ENCODE measurements at places on chromosomes 16 and 17.

DNA sequence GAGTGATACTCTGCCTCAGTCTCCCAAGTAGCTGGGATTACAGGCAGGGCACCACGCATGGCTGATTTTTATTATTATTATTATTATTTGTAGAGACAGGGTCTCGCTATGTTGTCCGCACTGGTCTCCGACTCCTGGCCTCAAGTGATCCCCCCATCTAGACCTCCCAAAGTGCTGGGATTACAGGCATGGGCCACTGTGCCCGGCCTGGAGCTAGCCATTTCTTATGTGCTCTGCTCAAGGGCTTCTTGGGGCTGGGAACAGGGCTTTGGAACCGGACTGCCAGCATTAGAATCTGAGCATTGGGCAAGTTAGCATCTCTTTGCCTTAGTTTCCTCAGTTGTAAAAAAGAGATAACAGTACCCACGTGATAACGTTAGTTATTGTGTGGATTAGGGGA lies 111.3 kb downstream of the C16orf78 start:
- no peak for DNase-seq

GRCh38 chr16:2518823-2519710 lies 1.1 kb upstream of the AMDHD2 start:
- DNase-seq: no peak

GRCh38 chr17:69539274-69539673 lies 124.8 kb downstream of the MAP2K6 start:
- DNase-seq: no peak

- no peak for DNase-seq
These were observed 246.5 kb downstream of the GSG1L start for GRCh38 chr16:27817038-27817437.

DNA sequence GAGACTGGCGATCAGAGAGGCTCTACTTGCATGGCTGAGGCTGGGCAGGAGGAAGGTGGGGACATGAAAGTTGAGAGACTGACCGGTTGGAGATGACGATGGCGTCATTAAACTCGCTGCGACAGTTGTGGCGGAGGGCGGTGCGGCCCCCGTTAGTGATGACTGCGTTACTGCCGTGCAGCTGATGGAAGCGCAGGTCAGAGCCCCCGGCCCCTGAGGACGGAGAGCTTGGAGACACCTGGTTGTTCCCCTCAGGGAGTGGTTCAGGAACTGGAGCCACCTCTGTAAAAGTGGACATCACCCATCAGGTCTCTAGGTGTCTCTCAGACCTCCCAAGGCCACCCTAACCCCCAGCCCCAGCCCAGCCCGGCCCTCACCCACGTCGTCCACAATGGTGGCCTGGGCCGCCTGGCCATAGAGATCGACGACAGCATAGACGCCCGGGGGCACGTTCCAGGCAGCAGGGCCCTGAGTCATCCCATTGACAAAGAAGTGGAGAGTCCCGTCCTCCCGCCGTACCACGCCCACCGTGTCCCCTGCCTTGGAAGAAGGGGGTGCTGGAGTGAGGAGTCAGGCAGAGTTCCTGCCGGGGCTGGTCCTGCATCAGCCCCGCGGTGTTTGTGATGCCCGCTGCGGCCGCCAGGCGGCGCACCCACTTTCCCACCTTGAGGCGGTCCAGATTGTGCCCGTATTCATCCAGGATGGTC lies 5.3 kb downstream of the NEURL4 start:
- DNase-seq: peak; percentile 35

DNA sequence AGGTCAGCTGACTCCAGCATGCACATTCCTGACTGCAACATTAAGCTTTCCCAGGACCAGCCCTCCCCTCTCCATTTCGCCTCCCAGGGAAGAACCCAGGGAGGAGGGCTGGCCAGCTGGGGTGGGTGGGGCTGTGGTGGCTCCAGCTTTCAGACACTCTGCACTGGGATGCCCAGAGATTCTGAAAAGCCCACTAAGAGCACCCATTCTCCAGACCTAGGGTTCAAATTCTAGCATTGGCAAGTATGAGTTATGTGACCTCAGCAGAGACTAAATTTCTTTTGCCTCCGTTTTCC lies 7.8 kb downstream of the DLX3 start:
- no peak for DNase-seq

- no peak for DNase-seq
These were observed 6.8 kb upstream of the ANKS4B start for GRCh38 chr16:21226749-21227148.

- DNase-seq: no peak
These were observed 1.6 kb downstream of the SNAI3 start for GRCh38 chr16:88684569-88685155.

GRCh38 chr16:30628628-30629540 lies 18.7 kb upstream of the ZNF689 start:
- DNase-seq: peak; percentile 76

GRCh38 chr17:55158439-55158838 lies 106.3 kb upstream of the HLF start:
- DNase-seq: no peak

GRCh38 chr16:24075931-24076716 lies 180.0 kb upstream of the CACNG3 start:
- DNase-seq: no peak

GRCh38 chr17:67488768-67489167 lies 111.7 kb downstream of the PITPNC1 start:
- DNase-seq: no peak

DNA sequence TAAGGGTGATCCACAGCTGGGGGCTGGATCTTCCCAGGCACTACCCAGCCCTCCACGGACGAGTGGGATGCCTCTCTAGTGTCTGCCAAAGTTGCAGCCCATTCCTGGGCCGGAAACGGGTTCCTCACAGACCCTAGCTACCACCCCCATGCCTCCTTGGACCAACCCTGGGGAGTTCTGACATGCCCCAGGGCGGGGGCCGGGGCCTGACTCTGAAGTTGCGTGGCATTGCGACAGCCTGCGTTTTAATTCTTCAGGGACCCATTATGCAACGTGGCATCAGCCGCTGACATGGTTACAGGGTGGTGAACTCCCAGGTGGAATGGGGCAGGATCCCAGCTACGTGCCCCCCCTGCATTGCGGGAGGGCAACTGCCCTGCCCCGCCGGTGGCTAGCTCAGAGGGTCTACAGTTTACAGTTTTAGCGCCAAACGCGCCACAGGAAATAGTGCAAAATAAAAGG lies 2.7 kb downstream of the CBX4 start:
- no peak for DNase-seq

DNA sequence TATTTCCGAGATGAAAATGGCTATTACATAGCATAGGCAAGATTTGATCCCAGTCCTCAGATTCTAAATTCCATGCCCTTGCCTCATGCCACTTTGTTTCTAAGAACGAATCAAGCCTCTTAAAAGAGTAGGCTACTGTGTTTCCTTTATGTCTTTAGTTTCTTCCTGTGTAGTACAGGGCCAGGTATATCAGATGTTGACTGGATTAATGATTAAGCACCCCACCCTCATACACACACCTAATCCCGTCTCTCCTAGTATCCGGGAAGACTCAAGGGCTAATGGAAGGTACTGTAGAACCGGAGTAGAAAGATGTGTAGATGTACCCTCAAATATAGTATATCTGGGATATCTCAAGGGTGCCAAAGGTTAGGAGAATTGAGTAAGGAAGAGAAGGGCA lies 6.7 kb downstream of the TOM1L1 start:
- DNase-seq: no peak

DNA sequence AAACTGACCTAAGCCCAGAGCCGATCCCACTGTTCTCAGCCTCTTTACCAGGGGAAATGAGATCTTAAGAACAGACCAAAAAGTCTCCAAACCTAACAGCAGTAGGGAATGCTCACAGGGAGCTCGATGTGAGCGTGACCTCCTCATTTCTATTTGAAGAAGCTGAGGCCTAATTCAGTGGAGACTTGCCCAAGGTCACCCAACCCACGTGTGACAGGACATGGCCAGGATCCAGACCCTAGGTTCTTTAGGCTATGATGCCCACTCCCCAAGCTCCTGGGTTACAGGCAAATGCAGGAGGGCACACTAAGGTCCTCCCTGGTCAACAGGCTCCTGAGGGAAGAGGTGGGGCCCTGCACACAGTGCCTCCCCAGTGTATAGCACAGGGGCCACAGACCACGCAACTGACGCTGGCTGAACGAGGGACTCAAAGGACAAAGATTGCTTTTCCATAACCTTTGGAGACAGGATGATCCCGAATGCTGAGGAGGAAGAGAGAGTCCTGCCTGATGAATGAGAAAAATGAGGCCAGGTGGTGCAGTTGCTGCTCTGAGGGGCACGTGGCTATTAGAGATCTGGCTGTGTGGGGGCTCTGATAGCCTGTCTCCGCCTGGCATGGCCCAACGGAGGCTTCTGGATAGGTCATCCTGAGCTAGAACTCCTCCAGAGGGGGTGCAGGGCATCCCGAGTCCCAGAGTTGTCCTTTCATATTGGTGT lies 24.0 kb downstream of the MAP3K14 start:
- no peak for DNase-seq

DNA sequence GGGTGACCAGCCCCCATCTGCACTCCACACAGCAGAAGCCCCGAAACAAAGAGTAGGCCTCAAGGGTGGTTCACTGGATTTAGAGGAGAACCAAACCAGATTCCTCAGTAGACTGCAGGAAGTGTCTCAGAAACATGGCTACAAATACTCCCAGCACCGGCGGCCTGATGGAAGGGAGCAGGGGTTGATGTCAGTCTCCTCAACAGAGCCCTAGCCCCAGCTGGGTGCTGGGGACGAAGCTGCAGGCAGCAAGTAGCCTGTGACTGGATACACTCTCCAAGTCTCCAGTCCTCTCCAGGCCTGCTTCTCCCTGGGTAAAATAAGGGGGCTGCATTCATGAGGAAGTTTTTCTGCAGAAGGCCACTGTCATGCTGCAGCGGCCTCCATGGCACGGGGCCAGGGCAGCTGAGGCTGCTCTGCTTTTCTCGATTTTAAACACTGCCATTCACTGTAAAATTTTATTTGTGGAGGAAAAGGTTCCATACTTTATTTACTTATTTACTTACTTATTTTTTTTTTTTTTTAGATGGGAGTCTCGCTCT lies 36.7 kb upstream of the SREBF1 start:
- no peak for DNase-seq

DNA sequence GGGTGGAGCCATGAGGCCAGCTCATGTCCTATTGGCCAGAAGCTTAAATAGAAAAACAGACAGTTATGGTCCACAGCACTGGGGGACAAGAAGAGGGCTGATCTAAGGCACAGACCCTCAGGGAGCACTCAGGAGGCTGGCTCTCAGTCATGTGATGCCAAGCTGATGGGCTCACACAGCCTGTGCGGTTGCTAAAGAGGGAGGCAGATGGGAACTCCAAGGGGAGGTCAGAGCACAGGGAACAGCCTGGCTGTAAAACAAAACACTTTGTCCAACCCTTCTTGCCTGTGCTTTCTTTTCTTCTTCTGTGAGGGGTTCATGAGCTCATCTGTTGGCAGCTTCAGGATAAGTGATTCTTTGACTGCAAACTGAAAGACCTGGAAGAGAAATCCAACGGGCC lies 27.2 kb downstream of the CNTNAP1 start:
- DNase-seq: no peak

- DNase-seq: no peak
These were observed 6.8 kb upstream of the ZP2 start for GRCh38 chr16:21218153-21218552.

DNA sequence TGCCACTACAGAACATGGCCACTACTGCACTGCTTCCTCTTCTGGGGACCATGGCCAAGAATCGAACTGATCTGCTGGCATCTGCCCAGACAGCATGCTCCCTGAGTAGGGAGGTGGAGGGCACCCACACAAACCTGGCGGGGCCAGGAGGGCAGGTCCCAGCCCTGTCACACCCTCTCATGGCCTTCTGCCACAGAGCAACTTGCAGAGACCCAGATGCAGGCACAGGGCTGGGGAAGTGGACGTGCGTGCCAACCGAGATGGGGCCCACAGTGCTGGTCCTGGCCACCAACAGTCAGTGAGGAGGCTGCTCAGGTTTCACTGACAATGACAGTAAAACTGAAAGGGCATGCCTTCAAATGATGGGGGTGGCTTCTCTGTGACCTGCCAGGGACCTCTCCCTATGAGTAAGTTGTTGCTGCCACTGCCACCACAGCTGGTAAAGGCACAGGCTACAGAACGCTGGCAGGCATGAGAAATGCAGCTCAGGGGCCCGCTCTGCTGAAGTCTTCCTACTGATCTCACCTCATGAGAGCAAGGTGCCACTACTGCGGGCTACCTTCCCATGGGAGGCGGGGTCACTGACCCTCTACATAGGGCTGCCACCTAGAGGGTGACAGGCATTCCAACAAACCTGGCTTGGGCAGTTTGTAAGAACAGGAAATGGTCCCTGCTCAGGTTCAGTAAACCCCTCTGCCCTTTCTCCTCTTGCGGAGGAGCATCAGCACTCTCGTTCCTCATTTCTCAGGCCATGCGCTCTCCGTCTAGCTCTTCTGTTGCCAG lies 15.5 kb downstream of the HIC1 start:
- DNase-seq: peak; percentile 69

DNA sequence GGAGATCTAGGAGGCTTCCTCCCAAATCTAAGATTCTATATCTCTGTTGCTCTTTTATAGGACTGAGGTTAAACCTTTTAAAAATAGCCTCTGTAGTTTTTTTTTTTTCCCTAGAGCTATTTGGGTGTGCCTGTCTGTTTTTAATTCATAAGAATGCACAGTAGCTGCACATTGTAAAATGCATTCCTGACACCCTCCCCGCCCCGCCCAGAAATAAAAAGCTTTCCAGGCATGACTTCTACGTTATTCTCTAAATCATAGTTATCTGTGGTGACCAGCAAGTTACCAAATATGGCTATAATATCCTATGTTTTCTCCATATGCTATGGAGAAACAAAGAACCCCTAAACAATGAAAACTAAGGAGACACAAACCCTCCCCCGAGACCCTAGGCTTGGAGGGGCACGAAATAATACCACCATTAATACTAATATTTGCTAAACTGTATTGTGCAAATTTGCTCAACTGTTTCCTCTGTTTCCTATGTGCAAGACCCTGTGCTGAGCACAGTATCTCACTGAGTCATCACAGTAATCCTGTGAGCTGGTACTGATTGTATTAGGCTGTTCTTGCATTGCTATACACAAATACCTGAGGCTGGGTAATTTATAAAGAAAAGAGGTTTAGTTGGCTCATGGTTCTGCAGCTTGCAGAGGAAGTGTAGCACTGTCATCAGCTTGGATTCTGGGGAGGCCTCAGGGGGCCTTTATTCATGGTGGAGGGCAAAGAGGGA lies 388.3 kb downstream of the CA10 start:
- DNase-seq: no peak

- DNase-seq: no peak
These were observed 14.2 kb downstream of the SLC47A2 start for GRCh38 chr17:19702217-19702641.
